ENCODE measurements at places on chromosomes 3 and 15. TPM values are rescaled to one million over a fixed set of nuclear protein-coding genes. Genes with fewer than 3 reads are reported as not detected.

GRCh38 chr15:100614336-100614735, 11.9 kb downstream of the ASB7 start:
- DNase-seq = no peak
- H3K27ac ChIP-seq = no peak overlapping the region
- H3K27me3 ChIP-seq = no peaks in the 10 kb centered on the region
- no peak overlapping the region for H3K4me3 ChIP-seq

The FES gene
- total RNA-seq = 42.3 TPM

The CADM2 gene
- total RNA-seq = 7.4 TPM

The RETNLB gene
- not detected for total RNA-seq

DNA sequence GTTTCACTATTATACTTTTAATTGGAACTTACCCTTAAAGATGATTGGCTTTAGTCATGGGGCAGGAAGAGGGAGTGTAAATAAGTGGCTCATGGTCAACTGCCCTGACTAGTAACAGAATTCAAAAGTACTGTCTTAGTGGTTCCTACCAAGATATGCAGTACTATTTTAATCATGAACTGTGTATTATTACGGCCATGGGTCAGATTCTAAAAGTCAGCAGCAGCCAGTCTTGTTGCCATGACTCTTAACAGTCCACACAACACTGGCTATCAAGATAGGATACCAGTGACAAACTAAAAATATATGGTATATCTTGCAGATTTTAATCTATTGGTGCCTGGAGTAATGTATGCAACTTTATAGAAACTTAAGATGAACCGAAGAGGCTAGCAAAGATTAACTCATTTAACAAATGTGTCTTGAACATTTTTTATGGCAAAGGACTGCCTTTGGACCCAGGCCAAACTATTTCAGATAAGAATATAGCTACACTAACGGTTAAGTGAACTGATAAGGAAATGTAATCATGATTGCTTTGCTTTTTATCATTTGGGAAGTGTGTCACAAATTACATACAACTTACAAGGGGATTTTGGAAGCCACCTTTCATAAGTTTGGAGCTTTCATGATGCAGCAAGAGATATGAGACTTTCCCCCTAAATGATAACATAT, 163.7 kb downstream of the TCF12 start:
- DNase-seq = no peak
- no peak overlapping the region for H3K27ac ChIP-seq
- no peaks in the 10 kb centered on the region for H3K36me3 ChIP-seq
